ENCODE measurements at places on chromosomes 2 and 18.
A peak's percentile ranks its signal among the peaks of the same experiment; 100 is the strongest.

DNA sequence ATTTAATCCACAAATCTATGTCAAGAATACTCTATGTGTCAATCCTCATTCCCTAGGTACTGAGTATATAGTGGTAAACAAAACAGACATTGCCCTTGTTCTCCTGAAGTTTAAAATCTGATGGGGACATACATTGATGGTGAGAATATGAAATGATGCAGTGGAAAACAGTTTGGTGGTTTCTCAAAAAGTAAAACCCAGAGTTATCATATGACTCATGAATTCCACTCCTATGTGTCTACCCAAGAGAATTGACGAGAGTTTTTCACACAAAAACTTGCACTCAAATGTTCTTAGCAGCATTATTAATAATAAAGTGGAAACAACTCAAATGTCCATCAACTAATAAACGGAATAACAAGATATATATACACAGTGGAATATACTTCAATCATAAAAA is 586.7 kb downstream of the CCDC85A start:
- no peak for DNase-seq
- H3K27ac ChIP-seq, result no peak overlapping the region
- H3K27me3 ChIP-seq, result no peaks in the 10 kb centered on the region
- no peaks in the 10 kb centered on the region for H3K4me1 ChIP-seq
- no peaks in the 10 kb centered on the region for H3K36me3 ChIP-seq

DNA sequence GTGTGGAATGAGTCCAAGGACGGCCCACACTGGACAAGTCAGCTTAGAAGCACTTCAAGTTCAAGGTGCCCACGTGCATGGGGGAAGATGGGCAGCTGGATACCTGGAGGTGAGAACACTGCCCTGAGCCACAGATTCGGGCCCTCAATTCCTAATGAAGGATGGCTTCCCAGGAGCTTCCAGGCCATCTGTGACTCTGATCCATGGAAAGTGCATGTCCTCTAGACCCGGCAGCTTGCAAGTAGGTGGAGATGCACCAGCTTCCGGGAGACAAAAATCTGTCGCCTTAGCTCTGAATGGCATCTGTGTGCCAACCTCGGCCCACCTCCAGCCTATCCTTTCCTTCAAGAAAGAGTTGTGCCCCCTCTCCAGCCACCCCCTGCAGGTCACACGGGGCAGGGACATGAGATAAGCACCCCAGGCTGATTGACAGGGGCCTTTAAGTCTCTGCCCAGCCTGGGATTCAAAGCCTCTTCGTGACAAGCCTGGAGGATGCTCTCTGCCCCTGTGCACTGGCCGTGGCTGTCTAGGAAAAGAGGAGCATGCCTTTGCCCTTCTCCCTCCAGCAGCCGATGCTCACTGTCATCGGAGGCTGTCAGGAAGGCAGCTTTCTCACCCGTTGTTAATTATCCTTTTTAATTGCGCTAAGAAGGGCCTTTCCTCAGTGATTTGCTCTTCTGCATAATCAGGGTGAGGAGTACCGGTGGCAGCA is 65.5 kb downstream of the BIN1 start:
- no peaks in the 10 kb centered on the region for H3K27me3 ChIP-seq
- DNase-seq, result no peak
- no peaks in the 10 kb centered on the region for H3K36me3 ChIP-seq

- no peak overlapping the region for H3K4me3 ChIP-seq
- no peaks in the 10 kb centered on the region for H3K36me3 ChIP-seq
- no peaks in the 10 kb centered on the region for H3K4me1 ChIP-seq
- no peak overlapping the region for H3K27ac ChIP-seq
- no peak for DNase-seq
These were observed 79.8 kb upstream of the MC4R start for GRCh38 chr18:60452421-60452820.

DNA sequence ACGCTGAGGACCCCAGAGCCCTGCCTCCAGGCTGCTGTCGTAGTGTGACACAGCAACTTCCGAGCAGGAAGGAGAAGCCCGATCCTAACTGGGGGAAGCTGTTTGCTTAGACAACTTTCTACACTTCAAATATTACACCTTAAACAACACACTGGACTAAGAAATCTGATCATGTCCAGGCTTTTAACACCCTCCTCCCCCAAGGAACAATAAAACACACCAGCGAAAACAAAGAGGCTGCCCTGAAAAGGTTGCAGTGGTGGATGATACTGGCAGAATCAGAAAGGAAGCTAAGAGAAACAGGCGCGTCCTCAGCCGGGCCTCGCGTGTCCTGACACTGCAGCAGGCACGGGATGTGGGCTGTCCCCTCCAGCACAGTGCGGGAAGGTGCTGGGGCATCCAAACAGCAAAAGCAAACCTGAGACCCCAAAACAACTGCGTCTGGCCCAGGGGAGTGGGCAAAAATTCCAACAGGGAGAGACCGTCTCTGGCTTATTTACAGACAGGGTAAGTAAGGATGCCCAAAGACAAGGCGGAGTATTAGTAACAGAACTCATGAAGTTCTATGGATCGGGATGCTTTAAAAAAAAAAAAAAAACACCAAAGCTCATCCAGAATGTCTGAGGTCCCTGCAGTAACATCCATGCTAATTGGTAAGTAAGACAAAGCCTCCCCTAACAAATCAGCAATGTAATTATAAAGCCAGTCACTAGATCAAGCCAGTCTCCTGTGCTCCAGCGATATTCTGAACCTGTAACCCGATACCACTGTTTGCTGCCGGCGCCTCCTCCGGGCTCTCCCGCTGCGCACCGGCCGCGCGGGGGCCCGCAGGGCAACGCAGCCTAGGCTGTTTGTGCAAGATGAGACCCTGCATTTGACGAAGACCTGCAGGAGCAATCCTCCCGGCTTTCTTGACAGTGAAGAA is 9.0 kb downstream of the SERTAD2 start:
- H3K4me3 ChIP-seq, result peak overlapping the region; percentile 63
- peak overlapping the region; percentile 1 for H3K27ac ChIP-seq
- peak; percentile 83 for DNase-seq
- no peaks in the 10 kb centered on the region for H3K27me3 ChIP-seq

DNA sequence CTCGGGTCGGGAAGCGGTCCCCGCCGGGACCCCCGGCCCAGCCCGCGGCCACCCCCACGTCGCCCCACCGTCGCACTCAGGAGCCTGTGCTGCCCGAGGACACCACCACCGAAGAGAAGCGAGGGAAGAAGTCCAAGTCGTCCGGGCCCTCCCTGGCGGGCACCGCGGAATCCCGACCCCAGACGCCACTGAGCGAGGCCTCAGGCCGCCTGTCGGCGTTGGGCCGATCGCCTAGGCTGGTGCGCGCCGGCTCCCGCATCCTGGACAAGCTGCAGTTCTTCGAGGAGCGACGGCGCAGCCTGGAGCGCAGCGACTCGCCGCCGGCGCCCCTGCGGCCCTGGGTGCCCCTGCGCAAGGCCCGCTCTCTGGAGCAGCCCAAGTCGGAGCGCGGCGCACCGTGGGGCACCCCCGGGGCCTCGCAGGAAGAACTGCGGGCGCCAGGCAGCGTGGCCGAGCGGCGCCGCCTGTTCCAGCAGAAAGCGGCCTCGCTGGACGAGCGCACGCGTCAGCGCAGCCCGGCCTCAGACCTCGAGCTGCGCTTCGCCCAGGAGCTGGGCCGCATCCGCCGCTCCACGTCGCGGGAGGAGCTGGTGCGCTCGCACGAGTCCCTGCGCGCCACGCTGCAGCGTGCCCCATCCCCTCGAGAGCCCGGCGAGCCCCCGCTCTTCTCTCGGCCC is 13.6 kb downstream of the SPEG start:
- H3K27ac ChIP-seq, result no peak overlapping the region
- H3K36me3 ChIP-seq, result no peaks in the 10 kb centered on the region
- DNase-seq, result no peak

GRCh38 chr18:38940863-38941531 is 1375.4 kb upstream of the CELF4 start:
- peak overlapping the region; percentile 78 for H3K27ac ChIP-seq
- no peaks in the 10 kb centered on the region for H3K36me3 ChIP-seq
- DNase-seq, result peak; percentile 55
- H3K27me3 ChIP-seq, result no peaks in the 10 kb centered on the region

- no peak for DNase-seq
- no peak overlapping the region for H3K4me3 ChIP-seq
- H3K27me3 ChIP-seq, result no peaks in the 10 kb centered on the region
- H3K36me3 ChIP-seq, result no peaks in the 10 kb centered on the region
These were observed 13.4 kb downstream of the PPP1R1C start for GRCh38 chr2:181998891-181999654.

GRCh38 chr18:8124232-8125146 is 484.7 kb upstream of the RAB12 start:
- no peak overlapping the region for H3K27ac ChIP-seq
- H3K4me3 ChIP-seq, result no peak overlapping the region
- no peaks in the 10 kb centered on the region for H3K36me3 ChIP-seq
- no peaks in the 10 kb centered on the region for H3K4me1 ChIP-seq

All from CD4-positive, CD25-positive, alpha-beta regulatory T cell (primary cell).